RKO (cell line): ENCODE measurements at places on chromosomes 3 and 15.

DNA sequence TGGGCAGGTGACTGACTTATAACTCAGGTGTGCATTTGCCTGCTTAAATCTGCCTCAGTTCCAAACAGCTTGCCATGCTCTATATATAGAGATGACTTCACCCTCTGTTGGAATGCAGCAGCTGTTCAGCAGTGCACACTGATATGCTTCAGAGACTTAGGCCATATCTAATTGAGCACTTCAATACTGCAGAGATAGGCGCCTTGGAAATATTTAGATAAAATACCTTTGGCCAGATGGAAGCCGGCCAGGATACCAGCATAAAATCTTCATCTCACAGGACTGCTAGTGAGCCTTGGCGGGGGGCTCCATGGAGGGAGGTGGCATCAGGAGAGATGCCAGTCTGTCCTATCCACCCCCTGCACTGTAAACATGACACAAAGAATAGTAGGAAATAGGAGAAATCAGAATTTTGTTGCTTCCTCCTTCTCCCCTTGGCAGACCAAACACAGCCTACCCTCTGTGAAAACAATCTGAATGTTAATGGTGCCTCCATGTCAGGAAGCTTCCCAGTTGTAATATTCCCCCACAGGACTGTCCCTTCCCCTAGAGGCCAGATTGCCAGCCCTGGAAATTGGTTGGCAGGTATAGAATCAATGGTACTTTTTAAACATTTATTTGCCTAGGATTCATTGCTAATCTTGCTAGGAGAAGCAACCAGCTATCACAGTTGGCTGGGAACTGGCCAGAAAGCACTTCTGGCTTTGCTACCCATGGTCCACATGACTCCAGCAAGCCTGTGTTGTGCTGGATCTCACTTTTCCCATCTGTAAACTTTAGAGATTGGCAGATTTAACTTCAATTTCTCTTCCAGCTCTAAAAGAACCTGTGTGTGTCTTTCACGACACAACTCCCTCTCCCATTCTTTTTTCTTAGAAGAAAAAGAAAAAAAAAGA, 215.5 kb upstream of the KCNMB2 start:
- DNase-seq = no peak

- DNase-seq = peak; percentile 74
Observed at GRCh38 chr3:189132231-189132671, 39.5 kb upstream of the TPRG1 start.

GRCh38 chr3:126024049-126024854, 55.3 kb downstream of the ROPN1B start:
- DNase-seq = no peak

DNA sequence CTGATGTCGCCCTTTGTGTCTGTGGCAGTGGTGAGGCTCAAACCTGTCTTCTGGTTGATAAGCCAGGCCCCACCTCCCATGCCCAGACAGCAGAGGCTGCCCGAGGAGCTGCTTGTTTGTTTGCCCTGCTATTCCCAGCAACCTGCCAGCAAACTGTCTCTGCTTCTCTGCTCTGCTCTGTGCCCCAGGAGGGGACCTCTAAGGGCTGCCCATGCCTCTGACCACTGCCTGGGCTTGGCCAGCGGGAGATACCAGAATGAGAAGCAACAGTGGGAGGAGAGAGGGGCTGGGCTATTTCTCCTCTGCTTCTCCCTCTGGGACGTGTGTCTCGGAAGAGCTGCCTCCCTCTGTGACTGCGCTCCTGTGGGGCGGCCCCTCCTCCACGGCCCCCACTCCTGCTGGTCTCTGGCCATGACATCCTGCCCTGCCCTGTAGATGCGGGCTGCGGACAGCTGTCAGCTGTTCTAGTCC, 213.1 kb downstream of the RPLP1 start:
- no peak for DNase-seq

GRCh38 chr15:97786741-97787140, 173.8 kb upstream of the ARRDC4 start:
- no peak for DNase-seq

GRCh38 chr15:72242775-72243370, 11.9 kb upstream of the PKM start:
- no peak for DNase-seq

DNA sequence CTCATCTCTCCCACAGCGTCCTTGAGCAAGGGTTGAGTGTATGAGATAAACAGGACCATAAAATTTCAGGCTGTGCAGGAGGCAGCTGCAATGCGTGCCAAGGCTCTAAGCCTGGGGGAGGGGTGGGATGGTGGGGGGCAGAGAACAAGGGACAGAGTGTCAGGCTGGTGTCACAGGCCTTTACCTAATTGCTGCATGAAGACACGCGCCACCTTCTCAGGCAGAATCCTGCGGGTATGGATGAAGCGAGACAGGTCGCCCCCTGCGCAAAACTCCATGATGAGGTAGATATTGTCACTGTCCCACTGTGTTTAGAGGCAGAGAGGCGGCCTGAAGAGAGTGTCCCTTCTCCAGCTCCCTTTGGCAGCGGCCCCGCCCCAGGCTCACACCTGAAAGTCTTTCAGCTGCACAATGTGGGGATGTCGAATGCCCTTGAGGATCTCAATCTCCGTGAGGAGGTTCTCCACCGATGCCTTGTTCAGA, 1.0 kb downstream of the ULK3 start:
- DNase-seq = no peak

- no peak for DNase-seq
Observed at GRCh38 chr15:35743321-35743720, 197.4 kb upstream of the DPH6 start.

DNA sequence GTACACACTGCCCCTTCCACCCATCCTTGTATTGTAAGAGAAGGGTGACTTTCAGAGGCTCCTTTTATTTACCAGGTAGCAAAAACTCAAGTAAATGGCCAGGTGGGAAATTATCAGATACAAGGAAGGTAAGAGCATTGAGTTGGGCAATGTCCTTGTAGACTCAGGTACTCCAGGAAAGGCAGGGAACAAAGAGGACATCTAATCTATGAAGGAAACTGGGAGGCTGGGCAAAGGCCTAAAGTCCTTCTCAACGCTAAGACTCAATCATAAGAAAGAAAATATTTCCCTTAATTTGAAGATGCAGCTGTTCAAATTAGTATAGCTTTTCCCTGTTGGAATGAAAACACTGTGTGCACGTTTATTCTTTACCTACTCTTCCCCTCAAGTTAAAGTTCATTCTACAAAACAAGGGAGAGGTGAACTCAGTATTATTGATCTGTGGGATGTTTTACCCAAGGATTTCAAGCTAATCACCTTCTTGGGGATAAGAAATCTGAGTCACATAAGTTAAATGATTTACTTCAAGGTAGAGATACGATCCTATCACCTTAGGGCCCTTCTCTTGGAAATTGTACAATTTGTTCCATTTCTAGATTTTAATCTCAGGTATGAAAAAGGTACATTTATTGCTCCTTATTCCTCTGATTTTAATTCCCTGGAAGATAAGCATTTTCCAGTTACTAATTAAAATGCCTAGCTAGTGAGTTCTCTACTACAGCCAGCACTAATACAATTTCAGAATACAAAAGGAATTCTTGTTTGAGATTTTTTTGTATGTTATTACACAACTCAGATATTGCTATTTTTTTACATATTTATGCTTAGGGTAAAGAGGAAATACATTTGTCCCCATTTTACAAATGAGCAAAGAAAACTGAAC, 80.6 kb downstream of the PLD1 start:
- no peak for DNase-seq

- no peak for DNase-seq
Observed at GRCh38 chr3:33071946-33072345, 25.0 kb downstream of the GLB1 start.

DNA sequence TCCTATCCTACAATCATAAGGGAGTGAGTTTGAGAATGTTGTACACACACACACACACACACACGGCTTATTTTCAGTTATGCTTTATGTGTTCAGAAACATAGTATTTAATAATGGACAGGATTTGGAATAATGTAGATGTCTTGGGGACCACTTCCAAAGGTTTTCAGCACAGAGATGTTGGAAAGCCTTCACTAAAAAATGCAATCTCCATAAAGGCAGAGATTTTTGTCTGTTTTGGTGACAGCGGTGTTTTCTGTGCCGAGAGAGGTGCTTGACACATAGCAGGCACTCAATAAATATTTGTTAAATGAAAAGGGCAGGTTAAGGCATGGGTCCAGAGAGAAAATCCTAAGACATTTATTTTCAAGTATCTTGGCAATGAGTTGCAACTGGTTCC, 428.2 kb upstream of the RGMA start:
- no peak for DNase-seq

- DNase-seq = no peak
Observed at GRCh38 chr15:37208146-37209040, 108.0 kb upstream of the MEIS2 start.

DNA sequence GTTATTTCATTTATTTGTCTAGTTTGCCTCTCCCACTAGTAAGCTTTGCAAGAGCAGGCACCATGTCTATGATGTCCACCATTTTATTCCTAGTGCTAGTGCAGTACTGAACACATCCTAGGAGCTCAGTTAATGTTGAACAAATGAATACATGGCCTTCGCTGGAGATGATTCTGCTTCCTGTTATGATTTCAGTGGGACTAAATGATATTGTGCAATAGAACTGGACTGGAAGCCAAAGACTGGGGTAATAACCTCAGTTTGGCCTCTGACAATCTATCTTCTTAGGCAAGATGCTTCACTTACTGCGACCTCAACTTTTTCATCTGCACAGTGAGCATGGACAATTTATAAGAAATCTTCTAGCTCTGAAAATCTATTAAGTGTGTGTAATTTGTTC, 191.3 kb downstream of the ADAMTSL3 start:
- DNase-seq = no peak

DNA sequence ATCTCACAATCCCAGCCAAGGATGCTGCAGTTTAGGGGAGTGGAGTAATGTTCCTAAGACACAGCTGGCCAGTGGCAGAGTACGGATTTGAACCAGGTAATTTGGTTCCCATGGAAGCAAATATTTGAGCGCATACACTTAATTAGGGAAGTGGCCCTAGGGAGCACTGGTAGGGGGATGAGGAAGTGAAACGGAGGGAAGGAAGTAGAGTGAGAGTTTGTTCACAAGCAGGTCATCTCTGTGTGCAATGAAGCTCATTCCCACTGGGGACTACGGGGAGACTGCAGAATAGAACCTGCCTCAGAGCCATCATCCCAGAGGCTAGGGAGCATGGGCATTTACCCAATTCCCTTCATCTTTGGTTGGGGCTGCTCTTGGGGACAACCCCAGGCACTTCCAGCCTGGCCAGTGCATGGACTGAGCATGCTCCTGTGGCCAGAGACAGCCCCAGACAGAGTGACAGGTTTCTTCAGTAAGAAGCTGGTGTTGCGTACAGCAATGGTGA, 317.2 kb upstream of the PROK2 start:
- DNase-seq = no peak

GRCh38 chr3:97860364-97860763, 38.6 kb downstream of the CRYBG3 start:
- no peak for DNase-seq

DNA sequence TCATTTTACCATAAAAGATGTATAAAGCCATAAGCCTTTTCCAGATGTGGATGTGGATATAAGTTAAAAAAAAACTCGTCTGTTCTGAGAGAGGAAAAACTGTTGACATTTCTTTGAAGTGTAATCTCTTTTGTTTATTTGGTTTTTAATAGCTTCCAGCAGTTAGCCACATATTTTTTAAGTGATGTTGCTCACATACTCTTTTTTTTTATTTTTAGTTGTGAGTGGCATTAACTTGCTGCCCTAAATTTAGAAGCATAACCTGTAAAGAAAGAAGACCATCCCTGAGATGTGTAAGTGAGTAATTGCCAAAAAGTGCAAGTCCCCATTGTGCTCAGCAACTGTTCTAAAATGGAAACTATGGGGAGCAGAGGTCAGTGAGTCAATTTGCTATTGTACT, 415.9 kb upstream of the MDFIC2 start:
- DNase-seq = no peak

DNA sequence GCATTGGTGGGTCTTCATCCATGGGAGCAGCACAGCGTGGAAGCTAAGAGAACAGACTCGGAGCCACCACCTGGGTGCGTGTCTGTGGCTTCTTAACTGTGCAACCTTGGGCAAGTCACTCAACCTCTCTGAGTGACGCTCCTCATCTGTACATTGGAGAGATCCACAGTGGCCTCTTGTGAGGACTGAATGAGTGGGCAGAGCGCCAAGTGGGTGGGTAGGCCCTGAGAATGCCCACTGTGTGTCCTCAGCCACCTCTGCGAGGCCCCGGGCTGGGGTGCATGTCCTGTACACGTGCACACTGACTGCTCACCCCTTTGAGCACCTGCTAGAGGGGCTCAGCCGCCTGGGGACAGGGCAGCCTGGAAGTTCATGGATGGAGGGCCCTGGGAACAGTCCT, 99.6 kb upstream of the PRR23E start:
- no peak for DNase-seq

GRCh38 chr15:58724466-58724865, 25.0 kb downstream of the ADAM10 start:
- no peak for DNase-seq

DNA sequence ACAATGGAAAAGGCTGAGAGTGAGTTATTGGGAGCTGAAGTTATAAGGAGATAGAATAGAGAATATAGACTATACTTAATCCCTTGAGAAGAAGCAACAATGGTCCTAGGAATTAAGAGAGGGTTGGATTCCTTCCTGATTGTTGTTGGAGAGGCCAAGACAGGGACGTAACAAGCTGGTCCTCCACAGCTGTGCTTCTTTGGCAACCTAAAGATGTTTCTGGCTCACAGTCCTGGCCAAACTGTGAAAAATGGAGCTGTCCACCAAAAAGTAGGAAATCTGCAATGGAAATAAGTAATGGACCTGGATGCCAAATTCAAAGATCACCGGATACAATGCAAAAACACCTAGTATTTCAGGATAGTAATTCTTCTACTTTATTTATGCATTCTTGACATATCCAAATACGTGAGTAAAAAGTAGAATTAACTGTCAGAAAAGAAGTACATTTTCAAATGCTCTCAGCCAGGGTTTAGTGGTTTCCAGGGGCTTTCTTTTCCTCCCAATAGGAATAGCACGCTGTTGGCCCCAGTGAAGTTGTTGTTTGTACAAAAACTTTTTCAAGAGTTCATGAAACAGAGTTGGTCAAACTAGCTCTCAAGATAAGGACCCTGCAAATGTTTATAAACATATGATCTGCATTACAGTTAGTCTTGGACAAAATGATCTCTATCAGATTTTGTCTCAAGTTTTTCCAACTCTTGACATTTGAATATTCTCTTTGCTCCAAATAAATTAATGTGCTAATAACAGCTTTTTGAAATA, 28.3 kb downstream of the CERS3 start:
- DNase-seq = no peak

- DNase-seq = no peak
Observed at GRCh38 chr3:193974191-193974652, 161.7 kb upstream of the HES1 start.

- peak; percentile 47 for DNase-seq
Observed at GRCh38 chr3:20185331-20185678, 701 bp downstream of the SGO1 start.
